ENCODE measurements at places on chromosomes 7 and 10.
A peak's percentile ranks its signal among the peaks of the same experiment; 100 is the strongest.

- DNase-seq: no peak
Observed at GRCh38 chr7:2508327-2509215, 11.0 kb upstream of the LFNG start.

GRCh38 chr7:88455696-88456095, 149.0 kb upstream of the STEAP4 start:
- DNase-seq: peak; percentile 1

- DNase-seq: no peak
Observed at GRCh38 chr7:112421666-112422486, 28.4 kb upstream of the IFRD1 start.

- DNase-seq: peak; percentile 5
Observed at GRCh38 chr7:128701062-128701785, 29.1 kb downstream of the GARIN1A start.

DNA sequence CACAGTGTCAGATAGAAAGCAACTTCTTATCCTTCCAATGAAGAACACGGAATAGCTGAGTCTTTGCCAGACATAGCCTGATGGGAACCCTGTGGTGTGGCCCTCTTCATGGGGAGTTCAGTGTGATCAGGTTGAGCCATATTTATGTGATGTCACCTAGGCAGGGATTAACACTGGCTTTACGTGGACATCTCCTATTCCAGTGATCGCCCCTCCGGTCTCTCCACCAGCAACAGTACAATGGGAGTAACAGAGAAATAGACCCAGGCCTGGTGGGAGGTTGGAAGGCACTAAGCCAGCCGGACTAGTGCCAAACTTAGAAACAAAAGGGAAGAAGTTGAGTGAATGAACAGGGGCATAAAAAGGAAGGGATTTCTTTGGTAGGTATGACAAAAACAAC, 358.1 kb downstream of the PRPF18 start:
- no peak for DNase-seq

- no peak for DNase-seq
Observed at GRCh38 chr10:118557946-118558345, 37.5 kb downstream of the PRLHR start.

- no peak for DNase-seq
Observed at GRCh38 chr10:29617880-29618340, 16.9 kb downstream of the SVIL start.

DNA sequence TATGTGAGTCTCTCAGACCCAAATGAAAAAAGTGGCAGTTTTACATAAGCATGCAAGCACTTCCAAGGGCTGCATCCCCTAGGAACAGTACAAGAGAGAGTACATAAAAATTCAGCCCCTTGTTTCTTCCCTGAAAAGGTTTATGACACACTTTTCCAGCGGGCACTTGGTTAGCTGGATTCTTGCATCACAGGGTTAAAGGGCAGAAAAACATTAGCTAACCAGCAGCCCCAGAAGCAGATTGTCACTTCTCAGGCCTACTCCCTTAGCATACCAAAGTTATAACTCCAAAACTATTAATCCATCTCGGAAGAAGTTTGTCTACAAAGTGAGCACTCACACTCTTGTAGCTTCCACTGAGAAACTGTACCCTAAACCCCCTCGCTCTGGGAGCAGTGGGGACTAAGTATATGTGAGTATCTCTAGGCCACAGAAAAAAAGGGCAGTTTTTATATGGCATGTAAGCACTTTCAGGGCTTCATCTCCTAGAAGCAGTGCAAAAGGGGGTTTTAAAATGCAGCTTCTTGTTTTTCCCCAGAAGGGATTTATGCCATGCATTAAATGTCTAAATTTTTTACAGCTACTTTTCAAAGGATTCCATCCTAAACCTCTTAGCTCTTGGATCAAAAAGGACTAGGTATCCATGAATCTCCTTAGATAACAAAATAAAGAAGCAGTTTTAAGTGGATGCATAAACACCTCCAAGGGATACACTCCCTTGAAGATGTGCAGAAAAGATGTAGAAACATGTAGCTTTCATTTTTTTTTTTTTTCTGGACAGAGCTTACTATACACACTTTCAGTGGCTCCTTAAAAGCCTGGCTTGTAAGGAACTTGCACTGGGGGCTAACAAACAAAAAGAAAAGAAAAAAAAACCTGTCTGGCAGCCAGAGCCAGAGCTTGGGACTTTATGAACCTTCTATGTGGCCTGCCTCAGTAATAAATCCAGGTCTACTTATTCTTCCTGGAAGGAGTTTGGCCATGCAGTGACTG, 956.7 kb downstream of the CCSER2 start:
- no peak for DNase-seq

GRCh38 chr7:155864271-155864985, 52.2 kb upstream of the SHH start:
- DNase-seq: no peak

DNA sequence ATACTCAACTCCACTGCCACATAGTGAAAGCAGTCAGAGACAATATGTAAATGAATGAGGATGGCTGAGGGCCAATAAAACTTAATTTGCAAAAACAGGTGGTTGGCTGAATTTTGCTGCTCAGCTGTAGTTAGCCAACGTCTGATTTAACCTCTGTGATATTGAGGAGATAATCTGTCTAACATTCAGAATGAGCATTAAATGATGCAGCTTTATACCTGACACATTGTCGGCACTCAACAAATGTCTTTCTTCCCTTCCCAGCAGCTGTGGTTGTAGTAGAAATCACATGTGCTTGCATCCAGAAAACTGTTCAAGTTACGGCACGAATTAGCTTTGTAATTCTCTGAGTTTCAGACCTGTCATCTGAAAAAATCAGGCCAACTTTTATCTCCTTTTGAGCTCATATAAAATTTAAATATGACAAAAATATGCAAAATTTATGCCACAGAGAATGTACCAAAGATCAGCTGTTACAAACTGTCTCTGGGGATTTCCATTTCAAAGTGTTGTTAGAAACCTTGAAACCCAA, 1239.7 kb downstream of the GATA3 start:
- no peak for DNase-seq

- DNase-seq: no peak
Observed at GRCh38 chr7:134565643-134566136, 16.8 kb downstream of the AKR1B15 start.

DNA sequence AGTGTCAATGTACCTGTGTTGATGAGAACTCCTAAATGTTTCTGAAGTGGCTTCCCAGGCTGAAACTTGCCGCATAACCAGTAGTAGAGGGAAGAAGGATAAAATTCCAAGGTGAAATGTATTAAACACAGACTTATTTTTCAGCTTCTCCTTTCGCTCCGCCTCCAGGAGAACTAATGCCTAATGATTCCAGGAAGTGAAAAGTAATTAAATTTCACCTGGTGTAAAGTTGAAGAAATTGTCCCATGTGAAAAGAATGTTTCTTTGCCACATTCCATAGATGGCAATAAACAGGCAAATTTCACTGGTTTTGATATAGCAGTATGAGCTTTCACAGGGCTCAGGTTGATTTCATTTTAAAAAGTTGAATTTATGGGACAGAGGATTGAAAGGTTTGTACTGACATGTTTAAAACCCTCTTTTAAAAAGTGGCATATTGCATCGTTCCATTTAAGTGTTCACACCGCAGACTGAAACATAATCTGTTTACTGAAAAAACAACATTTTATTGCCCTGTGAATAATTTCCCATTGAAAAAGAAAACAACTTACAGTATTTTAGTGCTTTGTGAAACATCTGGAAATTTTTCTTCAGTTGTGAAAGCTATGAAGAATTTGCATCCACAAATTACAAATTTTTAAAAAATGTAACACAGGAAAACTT, 453.4 kb upstream of the NFE2L3 start:
- no peak for DNase-seq

DNA sequence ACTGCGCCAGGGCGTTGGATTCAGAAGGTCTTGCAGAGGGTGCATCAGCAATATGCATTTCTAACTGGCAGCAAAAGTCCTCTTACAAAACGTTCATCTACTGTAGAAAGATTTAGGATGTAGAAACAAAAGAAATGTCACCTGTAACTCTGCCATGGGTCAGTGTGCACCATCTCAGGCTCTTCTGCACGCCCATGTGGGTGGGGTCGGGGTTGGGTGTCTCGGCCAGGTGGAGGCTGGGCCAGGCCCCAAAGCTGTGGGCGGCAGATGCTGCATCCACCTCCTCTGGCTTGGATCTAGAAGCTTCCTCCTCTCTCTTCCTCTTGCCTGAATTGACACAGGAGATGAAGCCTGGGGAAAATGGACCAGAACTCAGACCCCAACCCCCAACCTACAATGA, 111.3 kb upstream of the PPP2R2D start:
- no peak for DNase-seq

DNA sequence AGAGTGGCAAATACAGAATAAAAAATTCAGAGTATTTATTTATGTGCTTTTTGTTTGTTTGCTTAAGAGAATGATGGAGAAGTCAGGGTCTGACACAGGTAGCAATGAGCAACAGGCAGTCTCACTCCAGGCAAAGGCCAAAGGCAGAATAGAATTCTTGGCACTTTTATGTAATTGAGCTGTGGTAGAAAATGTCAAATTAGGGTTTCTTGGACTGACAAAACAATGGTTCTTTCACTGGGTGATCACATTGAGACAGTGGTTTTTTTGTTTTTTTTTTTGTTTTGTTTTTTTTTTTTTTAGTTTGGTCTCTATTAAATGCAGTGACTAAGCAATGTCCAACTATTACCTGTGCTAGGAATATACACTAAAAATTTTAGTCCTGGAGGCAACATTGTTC, 27.4 kb downstream of the POM121L12 start:
- DNase-seq: no peak

GRCh38 chr7:150904011-150904909, 51.9 kb downstream of the AOC1 start:
- no peak for DNase-seq

- no peak for DNase-seq
Observed at GRCh38 chr7:87528730-87529129, 53.2 kb upstream of the ABCB4 start.

- DNase-seq: no peak
Observed at GRCh38 chr7:31986878-31987518, 83.2 kb downstream of the PDE1C start.

DNA sequence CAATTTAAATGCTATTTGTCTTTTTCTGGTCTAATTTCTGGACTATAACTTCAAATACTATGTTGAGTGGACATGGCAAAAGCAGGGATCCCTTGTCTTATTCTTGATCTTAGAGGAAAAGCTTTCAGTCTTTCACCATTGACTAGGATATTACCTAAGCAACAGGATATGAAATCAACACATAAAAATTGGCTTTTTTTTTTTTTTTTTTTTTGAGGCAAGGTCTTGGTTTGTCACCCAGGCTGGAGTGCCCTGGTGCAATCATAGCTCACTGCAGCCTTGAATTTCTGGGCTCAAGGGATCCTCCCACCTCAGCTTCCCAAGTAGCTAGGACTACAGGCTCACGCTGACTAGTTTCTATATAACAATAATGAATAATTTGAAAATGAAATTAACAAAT, 90.8 kb downstream of the JMJD1C start:
- no peak for DNase-seq

GRCh38 chr7:6654842-6655610, 17.9 kb downstream of the ZNF316 start:
- no peak for DNase-seq

GRCh38 chr10:101506829-101507661, 81.0 kb downstream of the POLL start:
- DNase-seq: no peak
